A549 treated with GW870086 at 1 μM for 4 hours (cell line): ENCODE measurements at places on chromosomes 4 and X. TPM values are rescaled to one million over a fixed set of nuclear protein-coding genes. Genes with fewer than 3 reads are reported as not detected.

OPHN1 gene
- 1.1 to 2.8 TPM (median 1.8 TPM) in 5 replicates for total RNA-seq

EDNRA gene
- total RNA-seq: 0.24 to 0.58 TPM (median 0.30 TPM) in 5 replicates

XAGE3 gene
- not detected in 5 replicates for total RNA-seq

KIT gene
- total RNA-seq: not detected in 5 replicates

SHISA3 gene
- total RNA-seq: 0.06 to 0.07 TPM in 2 of 5 replicates, not detected in the others
